ENCODE measurements at places on chromosomes 5 and 9. TPM values are rescaled to one million over a fixed set of nuclear protein-coding genes. Genes with fewer than 3 reads are reported as not detected.

Gene KIF24
- polyA plus RNA-seq: 0.99 TPM

- DNase-seq: peak; percentile 42
Observed at GRCh38 chr9:21968331-21969010, 25.7 kb downstream of the CDKN2A start.

DNA sequence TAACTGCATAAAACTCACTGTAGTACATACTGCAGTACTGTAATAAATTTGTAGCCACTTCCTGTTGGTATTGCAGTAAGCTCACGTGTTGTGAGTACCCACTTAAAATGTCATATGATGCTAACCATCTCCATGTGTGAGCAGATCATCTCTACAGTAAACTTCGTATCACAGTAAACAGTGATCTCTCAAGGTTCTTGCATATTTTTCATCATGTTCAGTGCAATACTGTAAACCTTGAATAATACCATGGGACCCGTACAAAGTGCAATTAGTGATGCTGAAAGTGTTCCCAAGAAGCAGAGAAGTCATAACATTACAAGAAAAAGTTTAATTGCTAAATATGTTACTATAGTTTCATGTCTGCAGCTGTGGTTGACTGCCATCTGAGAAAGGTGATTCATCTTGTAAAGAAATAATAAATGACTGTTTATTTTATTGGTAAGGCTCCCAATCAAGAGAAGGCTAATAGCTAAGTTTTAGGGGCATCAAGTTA, 253.8 kb upstream of the POU5F2 start:
- DNase-seq: peak; percentile 44

DNA sequence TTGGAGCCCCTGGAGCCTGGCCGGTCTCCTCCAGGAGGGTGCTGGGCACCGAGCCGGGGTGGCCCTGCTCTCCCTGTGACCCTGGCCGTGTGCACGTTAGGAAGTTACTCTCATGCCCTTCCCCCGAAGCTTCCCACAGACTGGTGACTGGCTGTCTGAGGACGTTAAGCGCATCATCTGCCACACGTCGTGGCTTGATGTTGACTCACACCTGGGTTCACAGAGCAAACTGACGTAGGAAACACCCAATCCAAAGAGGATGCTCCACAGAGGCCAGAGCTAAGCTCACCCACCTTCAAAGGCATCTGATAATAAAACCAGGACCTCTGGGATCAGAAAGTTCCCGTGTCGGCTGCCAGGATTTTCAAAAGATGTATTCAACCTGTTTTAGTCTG, 152.9 kb upstream of the PHYKPL start:
- DNase-seq: peak; percentile 10

Gene KCNT1
- not detected for polyA plus RNA-seq

DNA sequence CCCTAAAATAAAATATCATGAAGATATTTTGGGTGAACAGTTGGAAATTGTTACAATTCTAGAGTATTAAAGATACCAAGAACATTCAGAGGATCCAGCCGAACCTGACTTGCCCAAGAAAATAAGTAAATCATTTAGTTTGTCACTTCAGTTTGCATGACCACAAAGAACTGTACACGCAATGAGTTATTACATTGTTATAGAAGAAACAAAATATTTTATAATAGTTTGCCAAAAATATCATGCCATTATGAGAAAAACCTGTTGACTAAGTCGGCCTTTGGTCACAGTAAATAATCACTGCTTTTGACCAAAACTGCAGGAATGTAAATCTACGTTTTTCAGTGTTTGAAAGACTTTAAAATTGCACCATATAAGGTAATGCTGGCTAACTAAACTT, 27.9 kb downstream of the TRIO start:
- peak; percentile 51 for DNase-seq

DNA sequence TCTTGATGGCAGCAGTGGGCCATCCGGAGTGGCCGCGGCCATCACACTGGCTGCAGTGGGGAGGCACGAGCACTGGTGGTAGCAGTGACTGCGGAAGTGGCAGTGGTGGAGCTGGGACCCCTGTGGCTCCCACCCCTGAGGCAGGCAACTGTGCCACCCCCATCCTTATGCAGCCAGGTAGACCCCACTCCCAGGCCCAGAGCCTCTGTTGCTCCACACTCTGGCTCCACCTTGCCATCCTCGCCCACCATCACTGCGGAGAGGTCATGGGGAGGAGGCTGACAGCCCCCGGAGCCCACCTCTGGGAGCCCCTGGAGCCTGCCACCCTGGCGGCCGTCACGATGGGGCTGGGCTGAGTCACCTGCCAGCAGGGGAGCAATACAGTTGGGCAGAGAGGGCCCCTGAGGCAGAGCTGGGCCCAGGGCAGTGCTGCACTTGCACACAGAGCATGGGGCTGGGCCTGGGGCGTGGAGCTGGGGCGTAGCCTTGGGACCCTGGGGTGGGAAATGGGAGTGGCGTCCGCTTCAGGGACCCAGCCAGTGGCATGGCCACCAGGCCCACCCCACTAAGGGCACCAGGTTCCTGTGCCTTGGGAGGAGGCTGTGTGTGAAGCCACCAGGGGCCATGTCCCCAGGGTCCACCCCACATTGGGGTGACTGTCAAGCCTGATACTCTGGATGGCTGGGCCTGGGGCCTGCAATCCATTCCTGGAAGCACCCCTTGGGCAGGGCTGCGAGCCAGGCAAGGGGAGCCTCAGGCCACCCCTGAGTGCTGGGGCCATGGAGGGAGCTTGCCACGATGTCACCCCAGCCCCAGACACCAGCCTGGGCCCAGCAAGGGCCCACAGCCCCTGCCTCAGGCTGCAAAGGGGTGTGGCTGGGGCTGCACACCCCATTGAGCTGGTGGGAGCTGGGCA, 7.7 kb downstream of the AMBP start:
- no peak for DNase-seq

- DNase-seq: no peak
Observed at GRCh38 chr5:68161156-68161555, 54.4 kb upstream of the PIK3R1 start.

- no peak for DNase-seq
Observed at GRCh38 chr5:38764937-38765391, 80.8 kb upstream of the OSMR start.

GRCh38 chr5:135287551-135287950, 111.5 kb downstream of the MACROH2A1 start:
- no peak for DNase-seq

DNA sequence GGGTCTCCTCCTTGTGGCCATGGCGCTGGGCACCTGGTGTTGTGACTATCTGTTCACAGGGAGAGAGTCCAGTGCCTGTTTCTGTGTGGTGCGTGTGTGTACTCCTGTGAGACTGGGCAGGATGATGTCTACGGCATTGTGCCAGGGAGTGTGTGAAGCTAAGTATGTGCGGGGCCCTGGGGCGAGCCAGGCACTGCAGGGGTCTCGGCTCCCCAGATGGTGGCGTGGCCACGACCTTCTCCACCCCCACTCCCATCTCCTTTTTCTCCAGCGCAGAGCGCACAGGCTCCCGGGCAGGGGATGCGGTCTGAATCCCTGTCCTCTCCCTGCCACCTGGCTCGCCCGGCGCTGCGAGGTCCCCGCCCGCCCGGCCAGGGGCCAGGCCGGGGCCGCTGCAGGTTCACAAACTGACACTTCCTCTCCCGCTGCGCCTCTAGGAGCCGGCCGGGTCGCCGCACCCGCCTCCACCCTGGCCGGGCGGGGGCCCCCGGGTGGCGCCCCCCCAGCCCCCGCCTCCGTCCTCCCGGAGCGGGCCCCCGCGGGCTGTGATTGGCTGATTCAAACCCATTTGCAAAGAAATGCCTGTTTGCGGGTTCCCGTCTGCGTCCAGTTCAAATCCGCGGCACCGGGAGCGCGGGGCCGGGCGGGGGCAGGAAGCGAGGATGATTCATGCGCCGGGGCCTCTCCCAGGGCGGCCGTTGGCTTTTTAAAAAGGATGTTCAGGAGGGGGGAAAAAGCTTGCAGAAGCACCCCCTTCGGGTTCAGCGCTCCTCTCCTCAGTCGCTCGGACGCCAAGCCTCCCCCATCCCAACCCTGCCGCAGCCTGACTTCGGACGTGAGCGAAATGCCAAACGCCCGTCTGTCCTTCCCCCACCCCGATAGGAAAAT, 790 bp downstream of the PHF19 start:
- peak; percentile 93 for DNase-seq

GRCh38 chr9:1198085-1198484, 147.9 kb downstream of the DMRT2 start:
- peak; percentile 80 for DNase-seq

DNA sequence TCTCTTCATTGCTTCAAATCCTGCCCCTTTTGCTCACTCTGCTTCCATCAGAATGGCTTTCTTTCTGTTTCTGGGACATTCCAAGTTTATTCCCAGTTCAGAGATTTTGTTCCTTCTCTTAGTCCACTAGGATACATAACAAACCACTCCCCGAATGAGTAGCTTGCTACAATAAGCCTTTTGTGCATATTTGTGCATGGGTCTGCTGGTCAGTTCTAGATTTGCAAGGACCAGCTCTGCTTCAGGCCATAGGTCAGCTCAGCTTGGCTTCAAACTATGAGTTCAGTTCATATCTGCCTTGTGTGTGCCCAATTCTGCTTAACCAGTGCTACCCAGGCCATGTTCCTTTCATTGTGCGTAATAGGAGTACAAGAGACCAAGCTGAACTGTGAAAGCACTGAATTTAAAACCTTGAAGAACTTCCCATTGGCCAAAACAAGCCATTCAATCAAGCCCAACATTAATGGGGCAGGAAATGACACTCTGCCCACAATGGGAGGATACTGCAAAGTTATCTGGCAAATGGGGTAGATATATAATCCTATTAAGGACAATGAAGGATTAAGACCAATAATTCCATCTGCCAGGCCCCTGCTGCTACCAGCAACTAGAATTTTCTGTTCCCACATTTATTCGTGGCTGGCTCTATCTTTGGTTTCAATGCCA, 328.8 kb downstream of the PRELID2 start:
- no peak for DNase-seq

GRCh38 chr5:120137582-120137981, 326.5 kb upstream of the PRR16 start:
- no peak for DNase-seq

DNA sequence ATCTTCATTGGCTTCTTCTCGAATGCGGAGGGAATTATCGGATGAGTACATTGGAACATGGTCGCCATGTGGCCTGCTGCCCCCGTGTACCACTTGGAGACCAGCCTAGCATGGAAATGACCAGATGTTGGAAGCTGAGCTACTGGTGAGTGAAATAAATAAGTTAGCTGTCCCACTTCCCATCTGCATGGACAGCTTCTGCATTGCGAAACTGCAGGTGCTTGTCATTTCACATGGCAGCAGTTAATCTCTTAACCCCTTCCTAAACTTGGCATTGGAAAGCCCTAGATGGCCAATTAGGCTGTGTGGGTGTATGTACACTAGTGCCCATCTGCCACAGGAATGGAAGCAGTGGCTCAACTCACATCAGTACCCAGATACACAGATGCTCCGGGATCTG, 246.6 kb upstream of the IL12B start:
- no peak for DNase-seq

GRCh38 chr5:95669540-95669939, 13.3 kb downstream of the SPATA9 start:
- peak; percentile 89 for DNase-seq

Gene WNT8A
- polyA plus RNA-seq: not detected

DNA sequence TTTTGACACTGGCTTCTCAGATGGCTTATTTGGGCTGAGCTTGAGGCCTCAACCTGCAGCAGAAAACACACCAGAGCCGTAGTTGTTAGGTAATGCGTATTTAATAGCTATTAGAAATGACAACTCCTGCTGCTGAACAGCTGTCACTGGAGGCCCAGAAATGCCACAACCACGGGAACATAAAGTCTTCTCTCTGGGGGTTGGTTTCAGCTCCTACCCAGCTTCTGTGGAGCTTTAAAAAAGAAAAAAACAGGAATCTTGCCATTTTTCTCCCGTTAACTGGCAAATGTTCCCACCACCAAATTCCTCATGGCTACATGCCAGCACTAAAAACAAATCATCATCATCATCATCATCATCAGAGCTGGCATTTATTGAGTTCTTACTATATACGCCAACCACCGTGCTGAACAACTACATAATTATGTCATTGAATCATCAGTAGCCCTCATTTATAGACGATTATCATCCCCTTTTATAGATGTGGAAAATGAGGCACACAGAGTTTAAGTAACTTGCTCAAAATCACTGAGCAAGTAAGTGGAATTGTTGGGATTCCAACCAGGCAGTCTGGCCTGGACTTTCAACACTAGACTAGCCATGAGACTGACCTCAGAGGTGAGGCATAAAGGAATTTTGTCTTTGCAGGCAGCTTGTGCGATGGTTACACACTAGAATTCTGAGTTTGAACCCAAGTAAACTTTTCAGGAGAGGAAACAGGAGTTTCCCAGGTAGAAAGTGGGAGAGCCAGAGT, 185.3 kb upstream of the WWC1 start:
- peak; percentile 81 for DNase-seq

DNA sequence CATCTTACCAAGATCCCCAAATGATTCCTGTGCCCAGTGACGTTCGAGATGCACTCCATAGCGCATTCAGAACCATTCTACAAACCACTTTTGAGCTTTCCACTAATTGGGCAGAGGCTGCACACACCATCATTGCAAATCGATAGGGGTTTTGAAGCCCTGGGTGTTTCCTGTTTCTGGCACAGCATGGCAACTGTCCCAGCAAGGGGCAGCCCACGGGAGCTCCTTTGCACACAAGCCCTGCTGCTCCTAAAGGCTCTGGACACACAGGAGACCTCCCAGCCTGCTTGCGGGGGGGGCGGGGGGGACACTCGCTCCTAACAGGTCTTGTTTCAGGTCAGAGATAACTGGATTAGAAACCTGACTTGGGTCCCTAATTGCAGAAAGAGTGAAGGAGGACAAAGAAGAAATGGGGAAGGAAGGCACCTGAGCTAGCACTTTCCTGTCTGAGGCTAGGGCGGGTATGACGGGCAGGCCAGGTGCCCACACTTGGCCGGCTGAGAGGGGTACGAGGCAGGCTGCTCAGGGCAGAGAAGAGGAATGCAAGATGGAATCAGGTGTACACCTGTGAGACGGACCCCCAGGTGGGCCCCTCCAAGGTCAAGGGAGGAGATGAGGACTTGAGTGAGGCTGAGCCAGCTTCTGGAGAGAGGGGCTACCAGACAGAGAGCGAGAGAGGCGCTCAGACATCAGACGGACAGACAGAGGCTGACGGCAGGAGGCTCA, 820 bp downstream of the FBP1 start:
- no peak for DNase-seq

Gene SURF4
- 406 TPM for polyA plus RNA-seq

Gene ECM2
- polyA plus RNA-seq: 2.4 TPM

All from GM23248 (cell line).